Stimulated activated CD4-positive, alpha-beta T cell treated with anti-CD3 and anti-CD28 coated beads, Interleukin-1b, Interleukin-23, amount 100 ng/mL, for 1 hour (primary cell): ENCODE measurements at places on chromosomes 7 and 10.

GRCh38 chr10:133444342-133445267, 9.1 kb upstream of the SCART1 start:
- DNase-seq: no peak

GRCh38 chr10:90372451-90372850, 485.4 kb downstream of the HTR7 start:
- no peak for DNase-seq

DNA sequence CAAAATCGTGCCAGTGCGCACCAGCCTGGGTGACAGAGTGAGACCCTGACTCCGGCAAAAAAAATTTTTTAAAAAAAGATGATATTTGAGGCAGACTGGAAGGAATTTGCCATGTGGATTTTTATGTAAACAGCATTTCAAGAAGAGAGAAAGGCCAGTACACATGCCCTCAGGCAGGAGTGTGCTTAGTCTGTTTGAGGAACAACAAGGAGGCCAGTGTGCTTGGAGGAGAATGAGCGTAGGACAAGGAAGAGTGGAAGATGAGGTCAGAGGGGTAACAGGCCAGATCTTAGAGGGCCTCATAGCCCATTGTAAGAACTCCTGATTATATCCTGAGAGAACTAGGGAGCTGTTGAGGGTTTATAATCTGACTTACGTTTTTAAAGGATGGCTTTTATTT, 17.2 kb upstream of the STRIP2 start:
- DNase-seq: no peak

DNA sequence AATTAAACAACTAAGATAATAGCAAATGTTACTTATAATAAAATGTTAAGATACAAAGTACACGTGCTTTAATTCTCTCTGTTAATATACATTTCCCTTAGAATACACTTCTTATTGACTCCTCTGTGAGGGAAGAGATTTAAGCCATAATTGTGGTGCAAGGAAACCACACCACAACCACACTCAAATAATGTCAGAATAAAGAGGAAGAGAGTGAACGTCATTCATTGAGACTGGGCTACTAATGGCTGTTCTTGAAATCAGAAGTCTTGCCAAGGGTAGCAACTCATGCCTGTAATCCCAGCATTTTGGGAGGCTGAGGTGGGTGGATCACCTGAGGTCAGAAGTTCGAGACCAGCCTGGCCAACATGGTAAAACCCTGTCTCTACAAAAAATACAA, 10.0 kb downstream of the FAM171A1 start:
- no peak for DNase-seq

- DNase-seq: no peak
Measured at GRCh38 chr7:79272066-79272669, 181.3 kb downstream of the MAGI2 start.

DNA sequence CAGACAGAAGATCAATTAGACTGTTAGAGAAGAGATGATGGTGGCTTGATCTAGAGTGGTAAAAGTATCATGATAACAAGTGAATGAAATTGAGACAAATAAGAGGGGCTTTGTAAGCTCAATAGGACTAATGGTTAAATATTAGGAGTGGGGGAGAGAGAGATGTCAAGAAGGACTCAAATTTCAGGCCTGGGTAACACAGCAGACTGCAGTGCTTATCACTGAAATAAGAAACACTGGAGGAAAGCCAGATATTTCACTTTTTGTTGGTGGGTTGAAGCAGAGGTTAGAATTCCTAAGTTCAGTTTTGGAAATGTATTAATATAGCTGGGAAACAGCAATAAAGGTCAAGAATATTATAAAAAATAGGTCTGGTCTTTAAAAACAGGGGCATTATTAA, 74.6 kb downstream of the ORC5 start:
- DNase-seq: no peak

DNA sequence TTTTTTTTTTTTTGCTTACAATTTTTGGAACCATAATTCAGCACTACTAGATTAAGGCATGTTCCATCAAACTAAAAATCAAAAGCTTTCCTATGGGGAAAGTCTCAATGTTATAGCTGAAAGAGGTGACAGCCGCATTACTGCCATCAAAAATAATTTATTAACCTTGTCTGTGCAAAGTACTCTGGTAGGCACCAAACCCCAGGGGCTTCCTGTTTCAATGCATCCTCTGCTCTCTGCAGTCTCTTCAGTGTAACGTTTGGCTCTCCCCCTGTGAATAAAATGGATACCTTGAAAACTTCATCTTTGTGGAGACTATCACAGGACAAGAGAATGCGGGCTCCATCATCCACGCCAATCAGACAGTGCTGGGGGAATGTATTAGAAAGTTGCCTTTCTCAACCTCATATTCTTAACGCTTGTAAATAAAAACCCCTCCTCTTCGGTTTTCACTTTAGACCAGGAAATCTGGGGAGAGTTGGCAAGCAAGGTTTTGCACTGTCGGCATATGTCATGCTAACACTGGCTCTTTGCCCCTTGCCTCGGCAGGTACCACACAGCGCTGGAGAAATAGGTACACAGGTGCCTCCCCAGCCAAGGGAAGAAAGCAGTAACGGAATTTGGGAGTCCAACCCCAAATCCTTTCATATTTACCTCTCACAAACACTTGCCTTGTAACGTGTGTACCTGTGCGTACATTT, 1.6 kb upstream of the NRG3 start:
- DNase-seq: no peak

DNA sequence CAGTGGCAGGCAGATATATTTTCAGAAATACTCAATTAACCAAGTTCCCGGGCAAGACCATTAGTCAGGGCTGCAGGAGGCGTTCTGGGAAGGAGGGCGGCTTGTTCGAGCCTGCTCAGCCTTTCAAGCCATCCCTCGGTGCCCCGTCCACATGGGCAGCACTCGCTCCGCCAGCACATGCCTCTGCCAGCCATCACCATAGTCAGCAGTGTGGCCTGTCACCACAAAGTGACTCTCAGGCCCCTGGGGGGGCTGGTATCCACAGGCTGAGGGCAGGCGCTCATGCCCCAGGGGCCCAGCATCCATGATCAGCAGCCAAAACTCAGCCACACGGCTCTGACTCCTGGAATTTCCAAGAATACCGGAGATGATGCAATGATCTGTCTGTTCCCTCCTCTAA, 81.9 kb downstream of the CHST15 start:
- no peak for DNase-seq

GRCh38 chr7:131826960-131827359, 270.5 kb upstream of the PODXL start:
- DNase-seq: no peak

DNA sequence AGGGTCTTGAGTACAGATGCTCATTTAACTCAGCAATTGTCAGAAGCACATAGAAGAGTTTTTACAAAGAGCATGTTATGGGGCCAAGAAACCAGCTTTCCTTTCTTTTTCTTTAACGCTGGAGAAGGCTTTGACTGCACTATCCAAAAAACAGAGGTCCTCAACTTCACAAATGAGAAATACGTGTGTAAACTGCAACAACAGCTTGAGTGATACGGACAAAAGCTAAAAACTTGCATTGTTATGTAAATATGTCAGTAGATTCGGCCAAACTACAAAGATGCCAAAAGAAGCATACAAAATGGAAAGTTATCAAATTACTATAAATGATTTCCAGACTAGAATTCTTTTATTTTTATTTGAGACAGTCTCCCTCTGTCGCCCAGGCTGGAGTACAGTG, 62.4 kb upstream of the C10orf90 start:
- DNase-seq: no peak

DNA sequence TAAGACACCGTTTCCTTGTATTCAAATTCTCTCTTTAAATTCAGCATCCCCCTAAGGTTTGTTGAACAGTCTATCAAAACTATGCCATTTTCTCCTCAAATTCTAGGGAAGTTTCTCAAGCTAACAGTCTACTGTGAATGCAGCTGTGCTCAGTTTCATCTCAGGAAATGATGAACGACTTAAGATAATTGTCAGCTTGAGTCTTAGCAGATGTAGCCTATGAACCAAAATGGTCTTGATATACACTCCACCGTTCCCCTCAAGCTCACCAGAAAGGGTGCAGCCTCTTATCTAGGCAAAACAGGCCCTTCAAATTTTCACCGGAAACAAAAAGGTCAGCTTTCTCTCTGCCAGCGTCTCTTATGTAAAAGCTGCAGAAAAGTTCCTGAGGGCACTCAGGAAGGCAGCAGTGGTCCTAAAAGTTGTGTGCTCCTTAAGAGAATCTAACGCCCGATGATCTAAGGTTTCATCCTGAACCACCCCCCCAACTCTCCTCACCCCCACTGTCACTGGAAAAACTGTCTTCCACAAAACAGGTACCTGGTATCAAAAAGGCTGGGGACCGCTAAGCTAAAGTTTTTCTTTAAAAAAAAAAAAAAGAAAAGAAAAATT, 2.1 kb downstream of the DNAJC9 start:
- no peak for DNase-seq

DNA sequence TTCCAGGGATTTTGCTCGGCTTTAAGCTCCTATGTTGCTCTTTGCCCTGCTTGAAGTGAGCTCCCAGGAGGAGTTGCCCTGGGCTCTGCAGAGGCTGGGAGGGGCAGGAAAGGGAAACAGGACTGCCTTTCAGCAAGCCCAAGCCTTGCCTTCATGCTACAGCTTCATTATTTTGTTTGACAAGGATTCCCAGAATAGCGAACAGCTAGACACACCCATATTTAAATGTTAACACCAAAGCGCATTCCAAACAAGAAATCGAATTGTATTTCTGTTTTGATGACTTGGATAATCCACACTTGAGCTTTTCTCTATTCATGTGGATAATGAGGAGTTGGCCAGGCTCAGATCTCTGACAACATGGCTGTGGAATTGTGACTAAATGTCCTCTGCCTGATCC, 6.3 kb downstream of the KIAA1217 start:
- no peak for DNase-seq

- no peak for DNase-seq
Measured at GRCh38 chr7:67435894-67436535, 439.4 kb downstream of the TYW1 start.

DNA sequence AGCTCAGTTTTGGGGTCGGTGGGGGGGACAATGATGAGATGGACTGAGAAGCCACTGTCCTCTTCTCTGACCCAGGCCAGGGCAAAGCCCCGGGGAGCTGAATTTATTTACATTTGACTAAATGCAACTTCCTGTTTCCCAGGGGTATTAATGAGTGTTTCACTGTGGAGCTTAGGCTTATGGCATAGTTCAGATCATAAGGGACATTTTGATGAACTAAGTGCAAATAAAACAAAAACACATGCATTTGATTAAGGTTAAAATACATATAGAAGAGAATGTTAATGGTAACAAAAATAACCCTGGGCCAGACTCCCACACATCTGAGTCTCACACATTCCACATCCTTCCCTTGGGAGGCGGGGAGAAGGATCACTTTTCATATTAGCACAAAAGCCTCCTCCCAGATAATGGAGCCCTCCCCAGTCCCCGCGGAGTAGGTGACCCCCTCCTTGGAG, 320.6 kb downstream of the FRMD4A start:
- no peak for DNase-seq

GRCh38 chr7:127091620-127092019, 161.1 kb downstream of the GRM8 start:
- DNase-seq: no peak

- no peak for DNase-seq
Measured at GRCh38 chr7:154960063-154960790, 42.7 kb downstream of the PAXIP1 start.

DNA sequence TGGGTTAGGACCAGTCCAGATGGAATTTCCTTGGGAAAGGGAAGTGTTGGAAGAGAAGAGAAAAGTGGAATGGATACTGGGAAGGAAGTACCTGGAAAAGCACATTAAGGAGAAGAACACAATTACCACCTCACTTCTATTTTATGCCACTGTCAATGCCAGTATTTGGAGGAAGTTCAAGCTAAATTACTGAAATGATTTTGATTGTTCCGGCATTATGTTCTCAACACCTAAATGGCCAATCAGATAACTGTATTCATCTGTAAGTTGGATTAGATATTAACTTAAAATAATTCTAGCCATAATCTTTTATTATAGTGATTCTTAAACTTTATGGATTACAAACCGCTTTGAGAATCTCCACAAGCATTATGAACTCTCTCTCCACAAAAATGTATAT, 7.3 kb downstream of the NPVF start:
- DNase-seq: no peak

- DNase-seq: no peak
Measured at GRCh38 chr10:88415533-88416130, 167.5 kb downstream of the RNLS start.

DNA sequence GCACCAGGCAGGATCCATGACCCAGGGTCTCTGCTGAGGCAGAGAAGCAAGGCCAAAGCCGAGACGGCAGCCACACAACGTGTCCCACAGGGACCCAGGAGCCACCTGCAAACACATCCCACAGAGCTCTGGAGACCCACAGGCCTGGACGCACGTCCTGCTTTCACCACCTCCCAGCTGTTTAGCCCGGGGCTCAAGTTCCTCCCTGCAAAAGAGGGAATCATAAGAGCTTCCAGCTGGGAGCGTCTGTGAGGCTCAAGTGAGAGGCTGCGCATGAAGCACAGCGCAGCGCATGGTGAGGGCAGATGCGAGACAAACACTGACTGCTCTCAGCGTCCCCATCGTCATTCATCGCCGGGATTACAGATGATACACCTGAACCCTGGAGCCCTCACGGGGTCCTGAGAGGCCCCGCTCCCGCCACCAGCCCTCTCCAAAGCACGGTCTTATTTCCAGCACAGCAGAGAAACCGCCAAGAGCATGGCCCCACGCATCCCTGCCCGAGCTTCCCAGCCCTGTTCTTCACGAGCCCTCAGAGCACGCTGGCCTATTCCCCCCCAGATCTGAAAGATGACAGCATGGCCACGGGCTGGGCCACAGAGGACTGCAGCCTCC, 88.7 kb downstream of the MAD1L1 start:
- no peak for DNase-seq

DNA sequence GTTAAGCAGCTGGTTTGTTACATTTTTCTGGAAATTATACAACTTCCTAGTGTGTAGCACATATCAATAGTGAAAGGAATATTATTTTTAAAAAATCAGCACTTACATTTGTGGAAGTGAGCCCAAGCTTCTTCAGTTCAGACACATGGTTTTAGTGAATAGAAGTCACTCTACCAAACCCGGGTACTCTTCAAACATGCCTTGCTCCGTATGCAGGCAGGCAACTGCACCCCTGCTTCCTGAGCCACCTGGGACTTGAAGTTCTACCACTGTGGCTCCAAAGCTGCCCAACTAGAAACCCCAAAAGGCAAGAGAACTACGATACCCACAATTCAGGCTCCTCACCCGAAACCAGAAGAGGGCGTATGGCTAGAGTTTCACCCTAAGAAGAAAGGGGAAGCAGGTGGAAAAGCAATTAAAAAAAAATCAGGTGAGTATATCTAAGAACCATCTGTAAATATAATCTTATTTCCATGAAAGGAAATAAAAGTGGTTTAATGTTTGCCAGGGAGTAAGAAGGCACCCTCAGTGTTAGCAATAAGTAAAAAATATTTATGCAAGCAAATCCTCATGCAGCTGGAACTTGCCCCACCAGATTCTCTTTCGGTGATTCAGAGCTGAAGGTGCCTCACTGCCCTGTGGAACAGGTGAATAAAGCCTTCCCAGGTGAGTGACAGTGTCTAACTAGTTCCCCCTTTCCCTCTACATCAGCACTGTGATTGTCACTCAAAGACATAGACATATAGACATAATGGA, at the start of gene MACC1:
Gene MACC1, minus strand, starts transcription at position 192 of the 756 bp plus-strand sequence. CDS start 55,522 bp downstream, outside the sequence.
- DNase-seq: no peak

GRCh38 chr10:102231357-102232318, 5.5 kb downstream of the ELOVL3 start:
- peak; percentile 28 for DNase-seq
